T-helper 22 cell (primary cell): ENCODE measurements at places on chromosomes 1 and 21.

GRCh38 chr1:178055093-178055492 lies 38.8 kb upstream of the RASAL2 start:
- DNase-seq, result no peak

DNA sequence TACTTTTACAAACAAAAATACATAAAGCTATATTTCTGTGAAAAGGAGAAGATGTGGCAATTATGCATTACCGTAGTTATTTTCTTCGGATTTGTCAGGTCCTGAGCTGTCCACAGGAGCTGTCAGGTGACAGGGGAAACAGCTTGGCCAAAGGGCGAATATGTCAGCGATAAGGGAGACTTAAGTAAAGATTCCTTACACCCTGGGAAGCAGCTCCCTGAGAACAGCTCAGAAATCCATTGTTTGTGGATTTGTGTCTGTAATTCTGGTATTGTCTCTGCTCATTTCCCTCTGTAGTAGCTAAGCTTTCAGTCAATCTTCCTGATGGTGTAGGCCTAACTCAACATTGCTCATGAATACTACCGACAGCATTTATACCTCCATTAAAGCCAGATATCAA lies 7.1 kb upstream of the CD34 start:
- DNase-seq, result no peak

GRCh38 chr1:45452503-45452902 lies 38.5 kb downstream of the TESK2 start:
- no peak for DNase-seq

DNA sequence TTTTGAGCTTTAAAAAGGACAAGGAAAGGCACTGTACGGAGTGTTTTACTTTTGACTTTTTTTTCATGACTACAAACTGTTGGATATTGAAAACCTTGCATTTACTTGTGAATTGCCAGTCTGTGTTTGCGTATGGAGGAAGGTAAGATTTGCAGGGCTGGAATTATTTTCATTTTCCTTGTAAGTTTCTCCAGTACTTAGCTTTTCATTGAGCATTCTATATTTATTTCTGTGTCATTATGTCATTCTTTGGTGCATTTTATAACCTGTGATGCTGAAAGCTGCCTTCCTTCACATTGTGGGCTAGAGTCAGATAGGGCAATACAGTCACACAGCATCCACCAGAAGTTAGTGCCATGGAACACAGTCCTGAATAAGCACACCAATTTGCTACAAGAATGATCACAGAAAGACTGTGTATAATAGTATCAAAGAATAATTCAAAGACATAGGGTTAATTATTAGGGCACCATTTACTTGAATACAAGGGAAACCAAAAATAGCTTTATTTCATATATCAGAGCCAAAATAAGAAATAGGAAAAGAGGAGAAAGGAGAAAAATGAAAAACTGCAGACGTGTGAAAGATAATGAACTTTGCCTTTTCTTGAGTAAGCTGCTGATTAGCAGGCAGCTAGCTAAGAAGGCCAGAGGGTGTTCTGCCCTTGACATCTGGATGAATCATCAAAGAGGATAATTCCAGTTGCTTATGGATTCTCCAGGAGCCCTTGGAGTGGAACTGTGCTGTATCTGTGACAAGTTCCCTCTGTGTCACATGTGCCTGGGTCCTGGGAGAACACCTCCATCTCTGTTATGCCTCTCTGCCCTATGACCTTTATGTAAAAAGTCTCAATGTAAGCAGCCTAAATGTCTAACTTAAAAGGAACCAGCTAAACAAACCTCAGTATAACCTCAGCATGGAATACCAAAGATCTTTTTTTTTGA lies 8.0 kb upstream of the FAM20B start:
- no peak for DNase-seq

DNA sequence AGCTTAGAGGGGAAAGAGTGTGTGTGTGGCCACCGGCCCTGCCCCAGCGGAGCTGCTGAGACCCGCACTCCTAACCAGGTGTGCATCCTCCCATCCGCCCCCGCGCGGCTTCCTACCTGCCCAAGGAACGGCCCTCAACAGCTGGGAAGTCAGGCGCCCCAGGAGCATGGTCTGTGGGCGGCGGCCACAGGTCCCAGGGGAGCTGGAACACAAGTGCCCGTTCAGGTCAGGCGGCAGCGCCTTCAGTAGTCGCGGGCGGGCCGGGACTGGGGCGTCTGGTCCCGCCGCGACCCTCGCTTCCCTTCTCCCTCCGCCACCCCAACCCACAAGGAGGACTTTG lies 448 bp downstream of the AURKAIP1 start:
- DNase-seq, result no peak
